ENCODE measurements at places on chromosomes 11 and 22.
A peak's percentile ranks its signal among the peaks of the same experiment; 100 is the strongest.

- DNase-seq, result peak; percentile 62
Observed at GRCh38 chr22:42649246-42650099, at the start of gene CYB5R3. Gene CYB5R3, minus strand, starts transcription at chr22:42649392. Its CDS starts 77 bp downstream, at chr22:42649315.

- no peak for DNase-seq
Observed at GRCh38 chr11:103051981-103052380, 40.0 kb downstream of the DCUN1D5 start.

DNA sequence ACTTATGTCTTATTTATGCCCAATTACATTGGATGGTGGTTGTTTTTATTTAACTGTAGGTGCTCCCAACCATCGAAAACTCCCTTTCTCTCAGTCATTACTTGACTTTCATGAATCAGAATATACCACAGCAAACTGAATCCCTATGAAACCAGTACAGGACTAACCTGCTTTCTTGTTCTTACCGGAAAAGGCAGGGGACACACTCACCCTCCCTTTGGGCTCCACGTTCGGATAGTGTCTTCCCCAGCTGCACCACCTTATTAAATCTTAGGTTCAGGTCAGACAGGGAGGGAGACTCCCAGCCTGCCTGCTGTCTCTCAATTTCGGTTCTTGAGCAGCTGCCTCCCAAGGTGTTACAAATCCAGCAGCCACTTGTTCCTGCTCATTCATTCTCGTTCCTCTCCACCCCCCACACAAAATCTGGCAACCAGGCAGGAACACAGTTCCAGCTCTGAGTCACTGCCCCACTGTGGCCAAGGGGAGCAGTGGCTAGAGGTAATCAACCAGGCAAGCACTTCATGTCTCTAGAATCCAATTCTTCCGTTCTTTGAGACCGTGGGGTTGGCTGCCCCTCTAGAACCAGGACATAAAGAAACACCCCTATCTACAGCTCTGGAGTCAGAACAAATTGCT lies 133.0 kb downstream of the PLEKHA7 start:
- DNase-seq, result no peak

GRCh38 chr11:65616575-65617001 lies 1.0 kb downstream of the PCNX3 start:
- DNase-seq, result no peak

GRCh38 chr11:77668760-77669159 lies 31.2 kb upstream of the CLNS1A start:
- no peak for DNase-seq

DNA sequence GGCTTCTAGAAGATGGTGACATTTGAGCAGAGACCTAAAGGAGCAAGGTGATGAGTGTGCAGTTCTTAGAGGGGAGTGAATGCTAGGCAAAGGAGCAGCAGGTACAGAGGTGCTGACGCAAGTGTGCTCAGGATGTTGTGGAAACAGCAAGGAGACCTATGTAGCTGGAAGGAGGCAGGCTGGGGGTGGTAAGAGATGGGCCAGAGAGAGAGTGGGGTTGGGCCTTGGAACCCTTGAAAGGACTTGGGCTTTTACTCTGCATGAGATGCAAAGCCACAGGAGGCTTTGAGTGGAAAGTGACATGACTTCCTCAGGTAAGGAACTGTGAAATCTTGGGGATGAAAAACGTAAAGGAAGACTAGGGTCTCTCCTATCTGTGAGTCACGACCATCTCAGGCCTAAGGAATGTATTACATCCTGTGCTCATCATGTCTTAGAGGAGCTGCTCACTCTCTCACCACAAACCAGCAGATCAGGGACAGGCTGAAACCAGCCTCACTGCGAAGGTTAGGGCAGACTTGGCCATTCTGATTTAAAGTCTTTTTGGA lies 65.4 kb downstream of the MICAL2 start:
- DNase-seq, result no peak

DNA sequence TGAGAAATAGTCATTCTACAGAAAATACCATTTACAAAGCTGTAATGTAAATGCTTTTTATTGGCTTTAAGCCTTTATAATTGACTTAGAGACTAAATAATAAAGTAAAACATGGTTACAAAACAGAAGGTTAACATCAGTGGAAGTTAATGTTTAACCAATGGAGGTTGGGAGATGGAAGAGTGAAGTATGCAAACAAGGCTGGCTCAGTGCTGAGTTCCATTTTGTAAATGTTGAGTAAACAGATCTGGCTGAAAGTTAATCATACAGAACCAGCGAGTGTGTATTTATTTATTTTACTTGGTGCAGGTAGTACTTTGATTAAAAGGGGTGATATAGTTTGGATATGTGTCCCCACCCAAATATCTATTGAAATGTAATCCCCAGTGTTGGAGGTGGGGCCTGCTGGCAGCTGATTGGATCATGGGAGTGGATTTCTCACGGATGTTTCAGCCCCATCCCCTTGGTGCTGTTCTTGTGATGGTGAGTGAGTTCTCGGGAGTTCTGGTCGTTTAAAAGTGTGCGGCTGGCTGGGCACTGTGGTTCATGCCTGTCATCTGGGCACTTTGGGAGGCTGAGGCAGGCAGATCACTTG lies 827.4 kb downstream of the OPCML start:
- no peak for DNase-seq

- no peak for DNase-seq
Observed at GRCh38 chr22:46703996-46704370, 34.1 kb downstream of the CERK start.

GRCh38 chr11:133776671-133777367 lies 68.5 kb downstream of the SPATA19 start:
- no peak for DNase-seq

DNA sequence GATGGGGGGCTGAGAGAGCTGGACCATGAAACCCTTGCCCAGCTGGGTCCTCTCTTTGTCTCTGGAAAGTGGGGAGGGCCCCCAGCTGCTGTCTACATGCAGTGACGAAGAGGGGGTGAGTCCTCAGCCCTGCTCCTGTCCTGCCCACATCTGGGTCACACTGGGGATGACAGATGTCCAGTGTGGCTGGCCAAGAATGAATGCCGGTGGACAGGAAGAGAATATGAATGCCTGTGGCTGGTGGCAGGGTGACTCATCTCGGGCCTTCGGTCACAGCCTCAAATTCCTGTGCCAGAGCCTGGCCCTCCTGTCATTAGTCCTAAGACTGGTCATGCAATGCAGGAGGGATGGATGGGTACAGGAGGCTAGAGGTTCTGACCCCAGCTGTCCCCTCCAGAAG lies 2.2 kb upstream of the PNPLA3 start:
- no peak for DNase-seq

DNA sequence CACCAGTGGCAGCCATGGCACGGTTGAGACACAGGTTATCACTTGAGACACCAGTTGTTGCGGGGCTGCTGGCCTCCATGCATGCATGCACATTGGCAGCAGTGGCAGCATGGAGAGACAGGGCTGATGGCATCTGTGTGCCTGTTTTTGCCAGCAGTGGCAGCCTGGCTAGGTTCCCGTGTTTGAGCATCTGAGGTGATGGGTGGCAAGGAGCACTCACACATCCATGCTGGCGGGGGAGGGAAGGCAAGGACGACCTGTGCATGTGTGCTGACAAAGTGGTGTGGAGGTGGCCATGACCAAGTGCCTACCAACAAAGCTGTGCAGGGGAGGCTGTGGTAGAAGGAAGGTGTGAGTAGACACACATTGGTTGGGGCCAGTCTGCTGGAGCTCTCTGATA lies 133.5 kb downstream of the CNTN5 start:
- DNase-seq, result no peak

GRCh38 chr11:129377739-129378138 lies 2.1 kb downstream of the BARX2 start:
- no peak for DNase-seq

DNA sequence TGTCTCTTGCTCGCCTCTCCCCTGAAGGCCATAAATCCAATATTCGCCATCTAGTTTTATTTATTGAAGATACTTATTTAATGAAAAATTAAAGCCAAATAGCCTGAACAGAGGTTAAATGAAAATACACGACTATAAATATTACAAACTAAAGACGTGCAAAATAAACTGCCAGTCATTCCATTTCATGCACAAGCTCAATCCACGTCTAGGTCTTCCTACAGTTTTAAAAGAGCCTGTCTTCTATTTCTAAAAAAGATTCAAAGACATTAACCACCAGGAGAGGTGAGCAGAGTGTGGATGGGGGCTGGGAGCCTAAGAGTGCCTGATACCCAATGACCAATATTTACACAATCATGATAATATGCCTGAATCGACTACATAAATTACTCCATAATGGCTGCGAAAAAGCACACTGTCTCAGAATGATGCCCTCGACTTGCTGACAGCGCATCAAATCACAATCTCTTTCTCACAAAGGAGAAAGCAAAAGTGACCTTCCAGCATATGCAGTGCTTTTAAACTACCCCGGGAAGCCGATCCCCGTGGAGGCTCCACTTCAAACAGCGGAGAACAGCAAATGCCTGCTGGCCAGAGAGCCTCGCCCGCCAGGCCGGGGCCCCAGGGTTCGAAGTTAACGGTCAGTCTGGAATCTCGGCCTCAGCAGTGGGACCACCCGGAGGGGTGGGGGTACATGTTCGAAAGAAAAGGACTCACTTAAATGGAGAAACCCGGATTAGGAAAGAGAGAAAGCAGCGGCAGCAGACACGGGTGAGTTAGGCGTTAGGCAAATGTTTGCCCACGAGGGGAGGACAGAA lies 1.7 kb downstream of the FCHSD2 start:
- DNase-seq, result peak; percentile 20

DNA sequence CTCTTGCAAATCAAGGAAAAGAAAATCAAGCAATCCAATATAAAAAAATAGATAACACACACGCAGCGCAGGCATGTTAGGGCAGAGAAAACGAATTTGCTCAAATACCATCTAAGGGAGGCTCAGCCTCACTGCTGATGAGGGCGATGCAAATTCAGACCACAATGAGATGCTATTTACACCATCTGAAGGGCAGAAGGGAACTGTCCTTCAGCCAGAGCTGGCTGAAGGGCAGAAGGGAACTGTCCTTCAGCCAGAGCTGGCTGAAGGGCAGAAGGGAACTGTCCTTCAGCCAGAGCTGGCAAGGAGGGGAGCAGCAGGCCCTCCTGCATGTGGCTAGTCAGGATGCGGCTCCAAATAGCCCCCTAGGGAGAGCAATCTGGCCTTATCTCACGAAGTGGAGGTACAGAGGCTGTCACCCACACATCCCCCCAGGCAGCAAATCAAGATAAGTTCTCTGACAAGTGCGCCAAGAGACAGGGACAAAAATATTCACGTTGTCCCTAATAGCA lies 7.6 kb upstream of the SLC39A13 start:
- DNase-seq, result no peak

GRCh38 chr11:83692675-83693074 lies 406.5 kb upstream of the CCDC90B start:
- DNase-seq, result no peak

- no peak for DNase-seq
Observed at GRCh38 chr22:30304495-30305244, 15.4 kb upstream of the CASTOR1 start.

GRCh38 chr11:79236541-79236971 lies 204.3 kb downstream of the TENM4 start:
- DNase-seq, result no peak

GRCh38 chr11:13868710-13869397 lies 93.7 kb upstream of the SPON1 start:
- DNase-seq, result no peak

DNA sequence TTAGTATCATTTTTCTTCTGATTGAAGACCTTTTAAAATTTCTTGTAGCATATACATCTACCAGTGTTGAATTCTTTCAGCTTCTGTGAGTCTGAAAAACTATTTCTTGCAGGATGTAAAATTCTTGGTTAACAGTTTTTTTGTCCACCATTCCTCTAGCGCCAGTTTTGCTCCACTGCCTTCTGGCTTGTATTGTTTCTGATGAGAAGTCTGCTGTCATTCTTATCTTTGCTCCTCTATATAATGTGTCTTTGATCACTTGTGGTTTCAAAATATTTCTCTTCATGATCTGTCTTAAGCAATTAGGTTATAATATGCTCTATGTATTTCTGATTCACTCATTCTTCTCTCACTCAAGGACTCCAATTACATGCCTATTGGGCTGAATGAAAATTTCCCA lies 152.3 kb downstream of the INSC start:
- DNase-seq, result no peak

GRCh38 chr22:45775569-45776312 lies 104.1 kb downstream of the ATXN10 start:
- no peak for DNase-seq

- no peak for DNase-seq
Observed at GRCh38 chr11:79152511-79152910, 288.3 kb downstream of the TENM4 start.

- no peak for DNase-seq
Observed at GRCh38 chr22:46123694-46124382, 26.5 kb upstream of the PPARA start.

DNA sequence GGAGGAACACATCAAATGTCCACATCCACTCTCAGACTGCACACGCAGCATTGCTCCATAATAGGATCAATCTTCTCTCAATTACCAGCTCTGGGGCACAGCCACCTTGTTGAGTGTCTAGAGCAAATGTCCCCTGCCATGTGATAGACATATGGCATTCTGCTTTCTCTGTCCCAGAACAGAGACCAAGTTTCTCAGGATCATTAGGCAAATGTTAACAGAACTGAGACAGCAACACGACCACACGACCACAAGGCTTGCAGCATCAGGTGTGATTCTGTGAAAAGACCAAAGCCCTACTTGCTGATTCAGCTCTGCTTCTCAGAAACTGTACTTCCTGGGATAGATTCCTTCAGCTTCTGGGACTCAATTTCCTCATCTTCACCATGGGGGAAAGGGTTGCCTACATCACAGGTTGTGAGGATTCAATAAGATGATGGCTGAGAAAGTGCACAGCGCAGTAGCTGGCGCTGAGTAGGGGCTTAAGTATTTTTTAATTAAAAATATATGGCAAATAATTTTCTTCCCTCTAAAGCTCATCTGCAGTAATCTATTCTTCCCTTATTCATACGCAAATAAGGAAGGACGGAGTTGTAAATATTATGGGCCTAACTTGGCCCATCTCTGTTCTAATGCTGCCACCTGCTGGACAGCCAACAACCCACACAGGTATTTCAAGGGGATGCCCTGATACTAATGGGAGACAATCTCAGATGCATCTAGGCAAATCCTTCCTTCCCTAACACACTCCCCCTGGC lies 54.3 kb upstream of the USP47 start:
- peak; percentile 65 for DNase-seq

DNA sequence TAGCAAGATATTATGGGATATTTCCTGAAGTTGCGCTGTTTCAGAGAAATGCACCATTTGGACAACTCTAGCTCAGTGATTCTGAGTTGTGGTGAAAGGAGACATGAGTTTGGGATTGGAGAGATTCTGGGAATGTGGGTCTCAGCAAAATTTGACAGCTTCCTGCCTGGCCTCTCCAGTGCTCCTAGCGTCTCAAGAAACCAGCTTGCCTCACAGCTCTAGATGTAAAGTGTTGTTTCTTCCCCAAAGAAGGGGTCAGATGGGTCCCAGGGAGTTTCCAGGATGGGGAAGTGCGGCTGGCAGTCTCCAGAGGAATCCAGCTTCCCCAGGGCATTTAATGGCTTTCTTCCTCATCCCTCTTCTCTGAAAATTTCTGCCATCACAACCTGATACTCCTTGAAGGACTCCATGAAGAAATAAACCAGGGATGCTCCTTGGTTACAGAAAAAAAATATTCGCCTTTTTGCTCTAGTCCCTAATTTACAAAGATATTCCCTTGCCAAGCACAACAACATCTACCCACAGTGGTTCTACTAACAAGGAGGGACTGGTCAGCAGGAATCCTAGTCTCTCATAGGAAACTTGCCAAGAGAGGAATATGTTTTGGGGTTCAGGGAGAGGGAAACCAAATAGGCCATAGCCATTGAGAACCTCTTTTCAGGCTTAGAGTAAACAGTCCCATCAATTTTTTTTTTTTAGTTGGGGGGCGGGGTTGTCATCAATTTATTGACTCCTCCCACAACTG lies 185.4 kb upstream of the E2F8 start:
- DNase-seq, result no peak

GRCh38 chr11:15177491-15177890 lies 62.8 kb downstream of the INSC start:
- DNase-seq, result no peak

Data from NCI-H1105 treated with DMSO at 0.1 percent for 48 hours (cell line).